ENCODE measurements at places on chromosomes 16 and 17. TPM values are rescaled to one million over a fixed set of nuclear protein-coding genes. Genes with fewer than 3 reads are reported as not detected.

DNA sequence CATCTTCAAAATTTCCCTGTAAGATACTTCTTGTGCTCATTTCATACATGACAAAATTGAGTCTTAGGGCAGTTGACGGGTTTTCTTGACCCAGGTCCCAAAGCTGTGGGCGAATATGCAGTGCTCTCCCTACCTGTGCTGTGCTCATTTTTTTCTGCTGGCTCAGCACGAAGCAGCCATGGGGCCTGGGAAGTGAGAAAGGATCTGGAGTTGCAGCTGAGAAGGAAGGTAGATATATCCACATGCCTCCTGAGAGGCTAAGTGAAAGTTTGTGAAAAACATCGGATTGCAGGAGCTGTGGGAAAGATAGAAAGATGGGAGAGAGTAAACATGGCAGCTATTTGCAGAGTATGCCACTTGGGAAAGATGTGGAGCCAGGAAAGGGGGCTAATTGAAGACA lies 42.9 kb upstream of the MON1B start:
- no peak for DNase-seq

DNA sequence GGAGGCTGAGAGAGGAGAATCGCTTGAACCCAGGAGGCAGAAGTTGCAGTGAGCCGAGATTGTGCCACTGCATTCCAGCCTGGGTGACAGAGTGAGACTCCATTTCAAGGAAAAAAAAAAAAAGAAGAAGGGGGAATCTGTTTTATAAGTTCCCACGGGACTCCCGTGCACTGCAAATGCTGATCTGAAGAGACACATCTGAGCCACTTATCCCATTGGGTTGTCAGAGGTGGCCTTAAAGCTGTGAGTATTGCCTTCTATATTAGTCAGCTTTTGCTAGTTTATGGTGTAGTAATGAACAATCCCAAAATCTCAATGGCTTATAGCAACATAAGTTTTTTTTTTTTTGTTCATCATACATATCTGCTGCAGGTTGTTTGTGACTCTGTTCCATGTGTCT lies 82.8 kb downstream of the MRM1 start:
- no peak for DNase-seq

DNA sequence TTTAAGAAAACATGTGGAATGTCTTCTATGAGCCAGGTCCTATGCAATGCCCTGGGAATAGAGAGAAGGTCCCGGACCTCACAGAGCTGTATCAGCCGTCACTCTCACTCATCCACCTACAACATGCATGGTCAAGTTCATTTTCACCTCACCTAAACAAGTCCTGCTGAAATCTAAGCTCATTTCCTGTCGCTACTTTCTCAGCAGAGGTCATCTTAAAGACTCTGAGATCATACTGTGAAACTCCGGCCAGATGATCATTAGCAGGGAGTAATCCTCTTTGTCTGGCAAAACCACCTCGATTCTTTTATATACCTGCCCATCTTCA lies 66.2 kb upstream of the LYRM9 start:
- DNase-seq: no peak

- DNase-seq: no peak
Measured at GRCh38 chr16:52515068-52515671, 31.8 kb downstream of the TOX3 start.

DNA sequence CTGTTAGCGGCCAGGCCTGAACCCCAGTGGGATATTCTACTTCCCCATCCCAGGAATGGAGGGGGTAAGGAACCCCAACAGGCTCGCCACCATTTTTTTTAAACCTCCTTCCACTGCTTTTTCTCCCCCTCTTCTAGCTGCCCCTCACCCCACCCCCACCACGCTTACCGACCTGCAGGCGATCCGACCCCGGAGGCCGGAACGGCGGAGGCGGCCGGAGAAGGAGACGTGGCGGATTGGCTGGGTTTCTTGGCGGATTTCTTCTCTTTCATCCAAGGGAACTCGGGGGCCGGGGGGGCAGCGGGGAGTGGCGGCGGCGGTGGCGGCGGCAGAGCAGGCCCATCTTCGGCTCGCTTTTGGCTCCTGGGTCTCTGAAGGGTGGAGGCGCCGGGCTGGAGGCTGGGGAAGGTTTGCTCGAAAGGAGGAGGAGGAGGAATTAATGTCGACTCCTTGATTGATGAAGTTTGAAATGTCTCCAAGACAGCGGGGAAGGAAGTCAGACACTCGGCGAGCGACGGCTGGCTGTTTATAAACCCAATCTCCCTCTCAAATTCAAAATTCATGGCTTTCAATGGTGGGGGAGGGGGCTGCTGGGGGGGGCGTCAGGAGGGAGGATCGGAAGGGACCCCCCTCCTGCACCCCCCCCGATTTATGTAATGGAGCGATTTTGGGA lies 424 bp downstream of the HOXB2 start:
- DNase-seq: peak; percentile 54

GRCh38 chr16:11411059-11411550 lies 65.8 kb downstream of the RMI2 start:
- DNase-seq: no peak

DNA sequence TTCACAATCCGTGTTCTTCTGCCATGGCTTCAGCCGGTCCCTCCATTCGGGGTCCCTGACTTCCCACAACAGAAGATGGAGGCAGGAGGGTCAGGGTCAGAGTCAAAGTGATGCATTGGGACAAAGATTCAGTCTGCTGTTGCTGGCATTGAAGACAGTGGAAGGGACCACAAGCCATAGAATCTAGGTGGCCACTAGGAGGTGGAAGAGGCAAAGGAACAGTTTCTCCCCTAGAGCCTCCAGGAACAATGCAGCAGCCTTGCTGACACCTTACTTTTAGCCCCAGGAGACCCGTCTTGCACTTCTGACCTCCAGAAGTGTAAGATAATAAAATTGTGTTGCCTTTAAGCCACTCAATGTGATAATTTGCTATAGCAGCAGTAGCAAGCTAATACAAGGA lies 55.9 kb downstream of the MFSD11 start:
- no peak for DNase-seq

DNA sequence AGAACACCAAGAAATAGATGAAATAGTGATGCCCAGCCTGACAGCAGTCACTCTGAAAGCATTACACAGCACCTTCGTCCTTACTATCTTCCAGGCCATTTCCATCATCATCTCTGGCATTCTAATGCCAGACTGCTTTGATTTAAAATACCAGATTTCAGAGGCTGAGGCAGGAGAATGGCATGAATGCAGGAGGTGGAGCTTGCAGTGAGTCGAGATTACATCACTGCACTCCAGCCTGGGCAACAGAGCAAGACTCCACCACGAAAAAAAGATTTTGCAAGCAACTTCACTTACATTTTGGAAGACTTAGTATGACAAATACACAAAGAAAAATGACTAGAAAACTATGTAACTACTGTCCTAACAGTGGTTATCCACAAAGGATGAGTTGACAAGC lies 244.0 kb downstream of the CPPED1 start:
- no peak for DNase-seq

DNA sequence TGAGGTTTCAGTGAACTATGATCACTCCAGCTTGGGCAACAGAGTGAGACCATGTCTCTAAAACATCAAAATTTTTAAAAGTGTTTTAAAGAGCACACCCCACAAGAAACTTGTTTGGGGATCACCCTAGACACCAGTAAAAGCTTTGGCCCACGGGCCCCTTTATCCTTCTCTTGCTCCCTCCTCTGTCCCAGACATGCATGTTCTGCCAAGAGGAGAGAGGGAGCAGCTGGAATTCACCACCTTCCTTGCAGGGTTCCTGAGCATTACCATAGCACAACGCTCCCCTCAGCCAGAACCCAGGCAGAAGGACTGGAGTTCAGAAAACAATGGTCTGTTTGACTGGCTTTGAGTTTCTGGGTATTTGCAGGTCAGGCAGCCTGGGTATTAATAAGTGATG lies 214.3 kb upstream of the CDH5 start:
- DNase-seq: no peak

GRCh38 chr16:84349862-84350684 lies 18.3 kb upstream of the ATP2C2 start:
- no peak for DNase-seq

DNA sequence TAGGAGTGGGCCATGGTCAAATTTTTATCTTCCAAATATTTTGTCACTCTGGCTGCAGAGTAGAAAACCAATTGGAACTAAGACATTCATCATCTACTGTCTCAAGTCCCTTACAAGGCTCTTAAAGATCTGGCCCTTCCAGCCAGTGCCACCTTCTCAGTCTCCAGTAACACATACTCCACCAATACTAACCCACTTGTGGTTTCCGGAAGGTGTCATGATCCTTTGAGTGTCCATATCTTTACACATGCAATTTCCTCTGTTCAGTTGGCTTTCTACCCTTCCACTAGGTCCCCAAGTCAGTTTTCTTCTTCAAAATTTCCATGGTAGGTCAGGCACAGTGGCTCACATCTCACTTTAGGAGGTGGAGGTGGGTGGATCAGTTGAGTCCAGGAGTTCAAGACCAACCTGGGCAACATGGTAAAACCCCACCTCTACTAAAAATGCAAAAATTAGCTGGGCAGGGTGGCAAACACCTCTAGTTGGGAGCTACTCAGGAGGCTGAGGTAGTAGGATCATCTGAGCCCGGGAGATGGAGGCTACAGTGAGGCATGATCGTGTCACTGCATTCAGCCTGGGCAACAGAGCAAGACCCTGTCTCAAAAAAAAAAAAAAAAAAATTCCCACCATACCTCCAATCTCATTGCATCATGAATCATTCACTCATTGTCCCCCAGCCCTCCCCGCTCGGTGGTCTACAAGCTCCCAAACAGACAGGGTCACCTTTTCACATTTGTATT lies 6.0 kb upstream of the GRB2 start:
- DNase-seq: no peak

GRCh38 chr17:80791758-80792284 lies 199.8 kb upstream of the CHMP6 start:
- no peak for DNase-seq

GRCh38 chr16:57060323-57061083 lies 31.9 kb upstream of the CPNE2 start:
- no peak for DNase-seq

Gene PPP1R27
- total RNA-seq: not detected

Gene MYH1
- not detected for total RNA-seq

Gene NOTUM
- 5.9 TPM for total RNA-seq

Gene PLEKHH3
- total RNA-seq: 20.8 TPM

Gene OR1A2
- total RNA-seq: not detected

Gene PDF
- 20.1 TPM for total RNA-seq

Gene TMEM92
- 3.0 TPM for total RNA-seq

Gene ABCA8
- total RNA-seq: 13.3 TPM
